ENCODE measurements at places on chromosomes 5 and 9.
A peak's percentile ranks its signal among the peaks of the same experiment; 100 is the strongest.

- DNase-seq = no peak
Observed at GRCh38 chr9:76438841-76439588, 20.0 kb upstream of the GCNT1 start.

DNA sequence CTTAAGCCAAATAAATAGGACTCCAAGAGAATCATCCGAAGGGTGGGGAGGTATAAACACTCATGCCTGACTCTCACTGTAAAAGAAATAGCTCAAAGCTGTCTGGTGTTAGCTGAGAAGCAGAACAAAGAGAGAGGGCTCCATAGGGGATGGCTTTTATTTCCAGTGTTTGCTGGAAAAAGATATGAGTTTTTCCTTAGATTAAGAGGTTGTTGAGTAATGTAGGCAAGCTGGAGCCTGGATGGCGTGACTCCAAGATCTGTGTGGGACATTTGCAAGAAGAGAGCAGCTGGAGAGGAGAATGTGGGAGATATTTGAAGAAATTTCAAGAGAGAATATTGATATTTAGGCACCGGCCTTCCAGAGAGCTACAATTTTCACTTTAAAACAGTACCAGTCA is 793.7 kb upstream of the RGMB start:
- DNase-seq = no peak

DNA sequence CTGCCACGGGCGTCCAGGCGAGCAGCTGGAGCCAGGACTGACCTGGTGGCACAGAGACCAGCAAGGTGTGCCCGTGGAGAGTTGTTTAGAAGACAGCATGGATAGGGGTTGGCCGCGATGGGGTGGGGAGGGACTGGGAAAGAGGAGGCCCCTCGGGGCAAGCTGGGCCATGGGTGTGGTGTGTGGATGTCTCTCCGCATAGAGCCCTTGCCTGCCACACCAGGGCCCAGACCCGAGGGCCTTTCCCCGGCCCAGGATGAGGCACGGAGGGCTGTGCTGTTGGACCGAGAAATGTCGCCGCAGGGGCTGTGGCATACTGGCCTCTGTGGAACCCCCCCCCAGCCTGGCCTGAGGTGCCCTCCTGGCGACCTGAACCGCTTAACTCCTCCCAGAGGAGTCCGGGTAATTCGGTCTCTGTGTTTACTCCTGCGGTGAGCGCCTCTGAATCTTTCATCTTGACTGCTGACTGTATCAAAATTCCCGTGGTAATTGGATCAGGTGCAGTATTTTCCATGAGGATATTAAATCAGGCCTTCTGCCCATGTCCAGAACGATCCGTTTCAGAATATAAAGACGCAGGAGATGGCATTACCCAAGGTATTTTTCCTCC is 22.5 kb upstream of the LAMC3 start:
- DNase-seq = no peak

DNA sequence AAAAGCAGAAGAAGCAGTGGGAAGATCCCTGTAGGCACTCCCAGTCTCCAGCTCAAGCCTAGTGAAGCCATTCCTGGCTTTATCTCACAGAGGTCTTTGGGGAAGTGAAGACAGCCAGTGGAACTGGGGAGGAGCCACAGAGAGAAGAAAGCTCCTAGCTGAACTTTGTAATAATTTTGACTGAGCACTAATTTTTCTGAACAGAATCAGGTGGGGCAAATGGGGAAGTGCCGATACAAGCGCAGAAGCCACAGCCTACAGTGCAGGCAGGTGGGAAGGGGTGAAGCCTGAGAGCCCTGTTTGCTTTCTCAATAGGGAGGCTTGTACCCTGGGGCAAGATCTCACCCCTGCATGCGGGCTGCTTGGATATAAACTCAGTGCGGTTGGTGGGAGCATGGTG is 48.4 kb upstream of the SNAPC3 start:
- no peak for DNase-seq

GRCh38 chr9:110357505-110357904 is 19.8 kb upstream of the TXNDC8 start:
- DNase-seq = no peak

GRCh38 chr5:90613918-90614504 is 55.4 kb downstream of the ADGRV1 start:
- no peak for DNase-seq

GRCh38 chr5:68376935-68377334 is 161.4 kb downstream of the PIK3R1 start:
- DNase-seq = no peak

- no peak for DNase-seq
Observed at GRCh38 chr5:143592648-143593047, 189.2 kb upstream of the NR3C1 start.

- no peak for DNase-seq
Observed at GRCh38 chr9:137989156-137989555, 111.6 kb downstream of the CACNA1B start.

DNA sequence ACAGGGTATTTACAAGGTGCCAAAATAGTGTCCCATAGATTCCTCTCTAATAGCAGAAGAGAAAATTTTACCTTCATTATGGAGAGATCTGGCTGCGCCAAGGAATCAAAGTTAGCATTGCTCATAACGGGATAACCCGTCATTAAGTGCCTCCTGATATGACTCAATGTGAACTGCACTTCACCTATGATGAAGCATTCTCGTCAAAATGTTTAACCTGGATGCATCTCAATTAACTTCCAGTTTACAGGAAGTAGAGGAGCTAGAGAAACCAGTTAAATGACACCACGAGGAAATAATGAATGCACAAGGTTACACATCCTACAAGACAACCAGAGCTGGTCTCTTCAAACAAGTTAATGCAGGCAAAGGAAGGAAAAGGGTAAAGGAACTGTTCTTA is 17.2 kb downstream of the FBXW11 start:
- DNase-seq = no peak

GRCh38 chr9:133692364-133692985 is 45.7 kb downstream of the SARDH start:
- no peak for DNase-seq

- no peak for DNase-seq
Observed at GRCh38 chr5:52597625-52598024, 190.1 kb upstream of the ITGA1 start.

GRCh38 chr9:90810691-90811090 is 9.1 kb downstream of the SYK start:
- DNase-seq = no peak

- no peak for DNase-seq
Observed at GRCh38 chr9:129070696-129071525, 10.0 kb upstream of the DOLPP1 start.

DNA sequence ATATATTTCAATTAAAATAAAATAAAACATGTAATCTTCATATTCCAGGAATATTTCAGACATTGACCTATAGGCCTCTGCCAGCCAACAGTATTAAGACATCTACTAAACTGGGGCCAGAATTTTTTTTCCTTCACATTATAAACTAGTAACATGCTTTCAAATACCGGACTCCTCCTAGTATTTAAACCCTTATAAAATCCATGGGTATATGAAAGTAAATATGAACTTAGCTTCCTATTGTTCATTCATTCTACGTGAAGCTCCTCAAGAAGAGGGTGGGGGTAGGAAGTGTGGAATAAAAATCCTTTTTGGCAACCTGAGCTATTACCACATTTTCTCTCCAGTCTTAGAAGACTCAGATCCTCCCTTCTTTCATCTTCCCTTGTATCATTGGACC is 16.4 kb downstream of the SEMA5A start:
- DNase-seq = no peak

DNA sequence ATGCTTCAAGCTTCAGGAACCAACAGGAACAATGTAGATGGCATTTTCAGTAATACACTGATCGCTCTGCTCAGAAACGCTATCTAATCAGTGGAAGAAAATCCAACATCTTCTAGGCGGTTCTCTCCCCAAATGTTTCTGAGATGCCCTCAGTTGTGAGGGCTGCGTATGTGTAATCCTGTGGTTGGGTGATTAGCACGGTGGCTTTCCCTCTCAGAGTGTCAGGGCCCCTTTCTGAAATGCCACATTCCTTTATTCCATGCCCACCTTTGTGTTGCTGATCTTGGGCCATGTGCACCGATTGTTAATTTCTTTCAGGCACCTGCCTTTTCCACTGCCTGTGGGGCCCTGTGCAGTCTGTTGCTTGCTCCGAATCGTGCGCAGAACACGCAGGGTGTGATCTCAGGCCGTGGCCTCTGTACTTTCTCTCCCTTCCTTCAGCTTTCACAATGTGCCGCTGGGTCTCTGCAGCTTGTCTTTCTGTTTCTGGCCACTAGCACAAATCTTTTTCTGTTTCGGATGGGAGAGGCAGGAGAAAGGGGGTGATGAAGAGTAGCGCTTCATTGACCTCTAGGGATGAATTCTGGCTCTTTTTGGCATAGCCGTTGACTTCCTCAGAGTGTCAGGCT is 324.0 kb downstream of the PARP8 start:
- no peak for DNase-seq

DNA sequence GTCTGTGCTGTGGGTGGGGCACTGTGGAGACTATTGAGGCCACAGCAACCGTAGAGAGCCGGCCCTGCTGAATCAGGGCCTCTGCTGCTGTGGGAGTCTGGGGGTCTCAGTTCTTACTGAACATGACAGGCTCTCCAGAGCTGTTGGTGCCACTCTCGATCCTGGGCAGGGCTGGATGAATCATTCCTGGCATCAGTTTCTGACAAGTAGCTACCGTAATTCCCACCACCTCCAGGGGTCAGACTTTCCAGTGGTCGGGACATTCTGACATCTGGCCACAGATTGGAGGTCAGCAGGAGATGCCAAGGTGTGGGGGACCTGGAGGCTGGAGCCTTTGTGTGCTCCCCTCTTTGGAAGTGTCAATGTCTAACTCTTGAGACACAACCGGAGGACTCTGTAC is 188.4 kb downstream of the IRX2 start:
- no peak for DNase-seq

DNA sequence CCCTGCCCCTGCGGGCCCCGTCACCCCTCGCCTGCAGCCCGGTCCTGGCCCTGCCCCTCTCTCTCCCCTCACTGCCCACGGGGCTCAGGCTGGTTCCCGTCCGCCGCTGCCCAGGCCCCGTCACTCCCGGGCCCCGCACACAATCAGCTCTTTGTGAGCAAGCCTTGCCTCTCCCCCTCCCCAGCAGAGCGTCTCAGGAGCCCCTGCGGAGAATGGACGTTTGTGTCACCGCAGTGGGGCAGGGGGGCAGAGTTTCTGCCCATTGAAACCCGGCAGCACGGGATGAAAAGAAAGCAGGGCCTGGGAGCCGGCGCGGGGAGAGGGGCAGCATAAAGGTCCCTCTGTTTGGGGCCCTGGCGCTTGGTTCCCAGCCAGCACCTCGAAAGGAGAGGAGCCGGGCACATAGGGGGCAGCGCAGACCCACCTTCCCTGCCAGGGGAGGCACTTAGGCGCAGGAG is 13.5 kb upstream of the NUP214 start:
- peak; percentile 98 for DNase-seq

DNA sequence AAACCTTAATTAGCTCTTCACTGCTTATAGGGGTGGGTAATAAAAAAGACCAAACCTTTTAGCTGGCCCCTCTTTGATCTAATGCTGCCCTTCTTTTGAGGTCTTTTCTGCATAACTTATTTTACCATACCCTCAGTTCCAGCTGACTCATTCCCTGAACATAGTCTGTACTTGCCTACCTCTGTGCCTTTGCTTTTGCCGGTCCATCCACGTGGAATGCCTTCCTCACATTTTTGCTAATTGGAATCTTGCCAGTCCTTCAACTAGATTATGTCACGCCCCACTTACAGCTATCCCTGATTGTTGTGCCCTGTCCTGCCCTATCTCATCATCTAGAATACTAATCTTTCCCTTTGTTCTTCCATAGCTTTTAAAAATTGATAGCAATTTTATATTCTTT is 44.2 kb downstream of the FAF2 start:
- DNase-seq = no peak

GRCh38 chr5:157978061-157978460 is 119.1 kb upstream of the CLINT1 start:
- DNase-seq = no peak

GRCh38 chr5:150300496-150301169 is 2.1 kb downstream of the ARSI start:
- no peak for DNase-seq

GRCh38 chr5:149605998-149606724 is 24.9 kb downstream of the ARHGEF37 start:
- no peak for DNase-seq

DNA sequence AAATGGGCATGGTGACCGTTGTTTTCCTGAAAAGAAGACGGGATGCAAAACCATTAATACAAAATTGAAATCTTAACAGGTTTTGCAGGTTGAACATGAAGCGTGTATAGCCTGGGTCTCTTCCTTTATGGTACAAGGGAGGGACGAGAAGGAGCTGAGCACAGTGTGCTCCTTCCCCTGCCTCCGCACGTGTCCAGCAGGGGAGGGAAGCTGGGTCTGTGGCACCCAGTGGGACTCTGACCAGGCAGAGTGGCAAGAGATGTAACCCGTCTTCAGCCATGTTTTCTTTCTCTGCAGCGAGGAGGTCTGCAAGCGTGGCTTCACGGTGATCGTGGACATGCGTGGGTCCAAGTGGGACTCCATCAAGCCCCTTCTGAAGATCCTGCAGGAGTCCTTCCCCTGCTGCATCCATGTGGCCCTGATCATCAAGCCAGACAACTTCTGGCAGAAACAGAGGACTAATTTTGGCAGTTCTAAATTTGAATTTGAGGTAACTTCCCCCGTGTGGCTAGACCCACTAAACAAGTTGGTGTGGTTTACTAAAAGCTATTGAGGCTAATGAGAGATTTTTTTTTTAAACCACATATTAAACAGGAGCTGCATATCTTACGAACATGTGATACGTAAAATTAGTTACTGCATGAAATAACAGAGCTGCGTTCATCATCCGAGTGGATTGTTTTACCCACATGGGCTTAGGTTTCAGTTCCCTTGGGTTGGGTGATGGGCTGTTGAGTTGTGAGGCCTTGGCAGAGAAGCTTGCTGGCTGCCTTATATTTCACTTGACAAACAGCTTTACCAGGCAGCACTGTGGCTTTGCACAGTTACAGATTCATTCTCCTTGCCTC is 143.7 kb downstream of the TRIO start:
- no peak for DNase-seq

DNA sequence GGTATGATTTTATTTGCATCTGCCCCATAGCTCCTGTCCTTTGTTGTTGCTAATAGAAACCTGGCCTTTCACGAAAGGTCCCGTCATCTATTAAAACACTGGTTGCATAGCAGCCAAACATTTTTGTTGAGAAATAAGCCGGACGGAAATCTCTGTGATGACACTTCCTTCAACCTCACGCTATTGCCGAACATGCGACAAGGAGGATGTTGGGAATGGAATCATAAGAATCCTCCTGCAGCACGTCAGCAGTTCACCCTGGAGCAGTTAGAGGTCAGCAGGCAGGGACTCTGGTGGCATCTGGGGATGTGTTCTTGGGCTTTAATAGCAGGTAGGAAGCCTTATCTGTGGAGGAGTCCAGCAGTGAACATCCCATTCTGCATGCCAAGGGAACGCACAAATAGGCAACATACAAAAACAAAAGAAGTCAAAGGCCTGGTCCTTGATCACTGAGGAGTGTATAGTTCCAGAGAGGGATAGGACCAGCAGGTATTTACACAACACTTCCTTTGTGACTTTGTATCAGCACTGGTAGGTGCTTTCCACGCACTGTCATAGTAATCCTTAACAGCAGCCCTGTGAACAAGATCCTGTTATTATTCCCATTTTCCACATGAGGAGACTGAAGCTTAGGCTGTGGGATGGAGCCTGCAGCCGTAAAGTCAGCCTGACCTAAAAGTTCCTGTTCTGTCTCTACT is 33.4 kb downstream of the ARHGAP26 start:
- no peak for DNase-seq

All from putamen (tissue), 1 donor.